ENCODE measurements at places on chromosomes 3 and 15.

GRCh38 chr15:84598250-84598649, 2.6 kb upstream of the ZSCAN2 start:
- DNase-seq, result no peak

GRCh38 chr15:29051422-29051821, 165.6 kb downstream of the APBA2 start:
- DNase-seq, result no peak

- DNase-seq, result no peak
These were observed 265.0 kb upstream of the GADL1 start for GRCh38 chr3:31159331-31160039.

GRCh38 chr15:26864664-26865191, 2.1 kb upstream of the GABRA5 start:
- no peak for DNase-seq

- no peak for DNase-seq
These were observed 24.8 kb upstream of the SLMAP start for GRCh38 chr3:57731311-57731710.

GRCh38 chr3:86967062-86967461, 23.9 kb downstream of the VGLL3 start:
- DNase-seq, result no peak

- no peak for DNase-seq
These were observed 93.4 kb downstream of the CCNL1 start for GRCh38 chr3:157066335-157067098.

GRCh38 chr15:42274702-42274989, 1.4 kb upstream of the TMEM87A start:
- DNase-seq, result no peak

Data from stimulated activated CD4-positive, alpha-beta T cell treated with anti-CD3 and anti-CD28 coated beads, Interleukin-1b, Interleukin-23, amount 100 ng/mL, for 48 hours (primary cell).